ENCODE measurements at places on chromosomes 3 and 15.

DNA sequence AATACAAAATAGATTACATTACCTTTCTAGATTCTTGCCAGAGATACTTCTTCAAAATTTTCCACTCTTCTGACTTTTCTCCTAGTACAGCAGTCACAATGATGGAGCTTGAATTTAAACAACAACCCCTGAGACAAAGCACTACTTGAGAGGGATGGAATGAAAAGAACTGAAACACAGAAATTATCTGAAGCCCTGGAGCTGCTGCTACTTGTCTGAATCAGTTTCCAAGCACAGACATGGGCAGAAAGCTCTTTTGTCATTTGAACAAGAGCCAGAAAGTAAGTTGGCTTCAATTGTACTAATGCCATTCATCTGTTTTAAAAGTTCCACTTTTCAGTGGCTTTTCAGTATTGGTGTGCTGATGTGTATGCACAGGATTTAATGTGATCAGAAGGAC, 718.5 kb upstream of the ARPP21 start:
- no peak for DNase-seq

DNA sequence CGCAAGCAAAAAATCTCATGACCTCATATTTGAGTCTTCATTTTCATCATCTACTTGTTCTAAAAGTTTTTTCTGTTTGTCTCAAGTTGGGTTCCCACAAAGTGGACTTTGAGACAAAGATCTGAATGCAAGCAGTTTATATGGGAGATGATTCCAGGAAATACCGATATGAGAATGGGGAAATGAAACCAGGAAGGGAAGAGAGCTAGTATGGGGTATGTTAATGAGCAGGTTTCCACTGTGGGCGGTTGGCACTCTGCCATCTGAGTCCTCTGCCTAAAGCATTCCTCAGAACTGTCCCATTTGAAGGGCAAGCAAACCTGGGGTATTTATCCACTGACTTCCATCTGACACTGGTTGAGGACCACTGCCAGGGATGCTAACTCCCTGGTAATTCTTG, 8.8 kb downstream of the ADPRH start:
- DNase-seq: no peak

GRCh38 chr3:108528459-108529252, 18.3 kb upstream of the MYH15 start:
- no peak for DNase-seq

GRCh38 chr3:155110022-155110421, 29.9 kb downstream of the MME start:
- no peak for DNase-seq

DNA sequence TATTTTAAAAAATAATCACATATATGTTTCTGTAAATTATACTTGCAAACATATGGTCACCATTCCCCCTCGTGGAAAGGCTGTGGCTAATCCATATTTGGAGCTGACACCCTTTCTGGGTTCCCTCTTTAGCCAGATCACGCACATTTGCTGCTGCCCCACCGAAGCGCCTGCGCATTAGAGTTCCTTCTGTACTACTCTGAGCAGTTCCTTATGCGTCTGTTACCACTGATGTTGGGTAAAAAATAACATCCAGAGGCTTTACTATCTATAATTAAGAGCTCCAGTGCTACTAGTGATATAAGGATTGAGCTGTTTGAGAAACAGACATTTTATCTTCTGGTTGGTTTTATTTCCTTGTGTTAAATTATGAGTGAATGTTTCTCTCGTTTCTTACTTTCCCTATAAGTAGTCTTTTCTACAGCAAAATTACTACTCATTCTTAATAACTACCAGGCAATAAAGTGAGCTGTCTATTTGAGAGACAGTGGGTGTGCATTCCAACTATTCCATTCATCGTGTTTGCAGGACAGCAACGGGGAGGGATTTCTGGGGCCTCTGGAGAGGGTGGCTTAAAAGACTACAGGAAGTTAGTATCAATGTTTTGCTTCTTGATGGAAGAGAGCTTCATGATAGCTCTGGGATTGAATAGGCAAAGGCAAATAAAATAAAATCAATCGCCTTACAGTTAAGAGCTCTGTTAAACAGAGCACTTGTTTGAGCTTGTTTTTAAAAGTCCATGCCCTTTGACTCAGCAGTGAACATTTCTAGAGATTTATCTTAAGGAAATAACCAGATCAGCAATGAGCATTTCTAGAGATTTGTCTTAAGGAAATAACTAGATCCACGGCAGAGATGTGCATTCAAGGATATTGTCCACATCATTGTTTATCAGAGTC, 245.2 kb downstream of the CD47 start:
- DNase-seq: no peak

DNA sequence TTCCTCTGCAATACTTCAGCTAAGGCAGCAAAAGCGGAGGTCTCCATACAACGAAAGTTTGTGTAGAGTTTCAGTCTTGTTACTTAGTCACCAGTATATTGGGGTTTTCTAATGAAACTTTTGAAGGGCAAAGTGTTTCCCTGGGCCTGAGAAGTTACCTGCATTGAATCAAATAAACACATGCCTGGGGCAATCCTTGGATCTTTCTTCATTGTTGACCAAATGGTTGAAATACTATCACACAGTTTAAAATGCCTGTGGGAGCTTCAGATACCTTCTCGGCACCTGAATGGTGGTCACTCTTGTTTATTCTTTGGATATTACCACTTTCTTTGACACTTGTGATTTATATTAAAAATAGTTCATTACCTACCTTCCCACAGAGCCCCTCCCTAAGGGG, 988 bp upstream of the CHSY1 start:
- DNase-seq: no peak

DNA sequence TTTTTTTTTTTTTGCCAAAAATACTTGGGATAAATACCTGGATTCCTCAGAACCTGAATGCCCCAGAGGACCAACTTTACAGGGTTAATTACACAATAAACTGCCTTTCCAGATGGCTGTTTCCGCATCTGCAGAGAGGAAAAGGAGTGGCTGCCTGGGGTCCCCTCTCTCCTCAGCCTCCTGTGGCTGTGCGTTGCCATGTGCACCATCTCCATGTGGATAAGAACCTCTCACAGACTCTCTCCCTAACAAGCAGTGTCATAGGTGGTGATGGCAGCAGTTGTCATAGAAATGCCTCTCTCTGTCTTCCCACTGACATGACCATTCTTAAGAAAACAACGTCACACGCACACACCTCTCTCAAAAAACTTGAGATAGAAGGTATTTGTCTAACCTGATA, 179.4 kb downstream of the RPLP1 start:
- DNase-seq: no peak

GRCh38 chr3:183392186-183393034, 36.0 kb downstream of the MCF2L2 start:
- no peak for DNase-seq

- DNase-seq: no peak
These were observed 17.9 kb upstream of the ADIPOQ start for GRCh38 chr3:186824430-186825139.

- DNase-seq: peak; percentile 5
These were observed 815 bp downstream of the ULK4 start for GRCh38 chr3:41960826-41961750.

DNA sequence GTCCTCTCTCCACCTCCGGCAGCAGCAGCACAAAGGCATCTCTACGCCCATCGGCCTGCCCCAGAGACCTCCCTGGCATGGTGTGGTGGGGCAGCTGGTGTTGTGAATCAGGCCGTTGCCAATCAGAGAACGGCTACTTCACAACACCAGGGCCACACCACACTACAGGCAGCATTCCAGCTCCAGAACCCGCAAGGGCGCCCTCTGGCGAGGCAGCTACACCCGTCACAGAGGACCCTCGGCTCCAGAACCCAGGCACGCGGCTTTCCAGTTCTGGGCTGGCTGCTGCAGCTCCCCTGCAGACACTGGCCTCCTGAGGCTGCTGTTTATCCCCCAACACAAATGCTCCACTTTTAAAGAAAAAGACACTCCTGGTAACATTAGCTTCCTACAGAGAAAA, 127.5 kb upstream of the TOPAZ1 start:
- no peak for DNase-seq

DNA sequence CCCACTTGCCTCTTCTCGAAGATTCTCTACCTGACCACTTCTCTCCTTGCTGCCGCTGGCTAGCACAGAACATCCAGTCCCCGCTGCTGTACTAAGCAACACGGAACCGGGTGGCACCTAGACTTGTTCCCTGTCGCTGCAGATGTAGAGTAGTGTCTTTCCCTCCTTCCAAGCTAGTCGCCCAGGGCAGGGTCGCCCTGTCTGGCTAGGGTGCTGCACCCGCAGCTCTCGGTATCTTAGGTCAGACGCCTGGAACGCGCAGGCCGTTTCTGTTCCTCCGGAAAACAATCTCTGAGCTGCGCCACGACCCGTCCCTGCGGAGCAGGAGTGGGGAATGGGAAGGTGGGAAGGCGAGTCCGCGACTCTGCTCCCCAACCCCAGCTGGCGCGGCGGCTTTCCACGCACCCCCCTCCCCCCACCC, 758 bp upstream of the SNX33 start:
- no peak for DNase-seq

- no peak for DNase-seq
These were observed 391.0 kb upstream of the RORA start for GRCh38 chr15:61620151-61620550.

- no peak for DNase-seq
These were observed 721.2 kb downstream of the NAALADL2 start for GRCh38 chr3:175580318-175580717.

DNA sequence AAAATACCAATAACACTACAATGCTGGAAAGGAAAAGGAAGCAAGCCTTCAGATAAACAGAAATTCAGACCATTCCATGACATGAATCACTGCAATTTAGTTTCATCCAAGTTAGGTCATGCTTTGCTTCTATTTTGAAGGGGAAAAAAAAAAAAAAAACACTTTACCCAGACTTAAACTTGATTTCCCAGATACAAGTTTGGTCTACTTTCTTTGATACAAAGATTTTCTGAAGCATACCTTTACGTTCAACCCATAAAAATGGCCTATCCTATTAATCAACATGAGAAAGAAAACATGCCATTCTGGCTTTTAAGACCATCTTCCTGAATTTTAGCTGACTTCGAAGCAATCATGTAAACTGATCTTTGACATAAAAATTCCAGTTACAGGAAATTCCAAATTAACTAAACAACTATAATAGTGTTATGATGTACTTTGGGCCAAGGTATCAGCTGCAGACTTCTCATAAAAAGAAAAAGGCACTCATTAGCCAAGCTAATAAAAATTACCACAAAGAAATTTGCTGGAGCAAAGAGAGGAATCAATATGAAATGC, 12.6 kb downstream of the OSBPL10 start:
- no peak for DNase-seq

DNA sequence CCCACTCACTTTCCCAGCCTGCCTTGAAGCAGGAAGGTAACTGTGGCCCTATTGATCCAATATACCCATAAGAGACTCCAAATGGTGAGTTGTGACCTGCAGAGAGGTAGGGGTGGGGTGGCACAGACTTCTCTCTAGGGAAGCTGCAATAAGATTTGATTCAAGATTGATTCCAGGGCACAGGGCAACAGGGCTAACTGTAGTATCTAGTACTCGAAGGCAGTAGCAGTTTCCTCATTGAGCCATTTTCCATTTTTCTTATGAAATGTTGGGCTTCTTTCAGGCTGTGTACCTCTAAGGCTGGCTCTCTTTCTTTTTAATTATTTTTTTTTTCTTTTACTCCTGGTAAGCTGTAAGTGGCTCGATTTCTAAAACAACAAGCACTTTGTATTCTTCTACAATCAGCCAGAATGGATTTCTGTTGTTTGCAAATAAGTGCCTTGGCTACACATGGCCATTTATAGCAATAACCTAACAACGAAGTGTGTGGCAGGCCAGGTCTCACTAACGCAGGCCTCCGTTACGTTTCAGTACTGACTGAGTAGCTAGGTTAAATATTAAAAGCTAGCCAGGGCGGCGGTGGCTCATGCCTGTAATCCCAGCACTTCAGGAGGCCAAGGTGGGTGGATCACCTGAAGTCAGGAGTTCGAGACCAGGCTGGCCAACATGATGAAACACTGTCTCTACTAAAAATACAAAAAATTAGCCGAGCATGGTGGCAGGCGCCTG, 19.3 kb downstream of the CCDC12 start:
- DNase-seq: no peak

DNA sequence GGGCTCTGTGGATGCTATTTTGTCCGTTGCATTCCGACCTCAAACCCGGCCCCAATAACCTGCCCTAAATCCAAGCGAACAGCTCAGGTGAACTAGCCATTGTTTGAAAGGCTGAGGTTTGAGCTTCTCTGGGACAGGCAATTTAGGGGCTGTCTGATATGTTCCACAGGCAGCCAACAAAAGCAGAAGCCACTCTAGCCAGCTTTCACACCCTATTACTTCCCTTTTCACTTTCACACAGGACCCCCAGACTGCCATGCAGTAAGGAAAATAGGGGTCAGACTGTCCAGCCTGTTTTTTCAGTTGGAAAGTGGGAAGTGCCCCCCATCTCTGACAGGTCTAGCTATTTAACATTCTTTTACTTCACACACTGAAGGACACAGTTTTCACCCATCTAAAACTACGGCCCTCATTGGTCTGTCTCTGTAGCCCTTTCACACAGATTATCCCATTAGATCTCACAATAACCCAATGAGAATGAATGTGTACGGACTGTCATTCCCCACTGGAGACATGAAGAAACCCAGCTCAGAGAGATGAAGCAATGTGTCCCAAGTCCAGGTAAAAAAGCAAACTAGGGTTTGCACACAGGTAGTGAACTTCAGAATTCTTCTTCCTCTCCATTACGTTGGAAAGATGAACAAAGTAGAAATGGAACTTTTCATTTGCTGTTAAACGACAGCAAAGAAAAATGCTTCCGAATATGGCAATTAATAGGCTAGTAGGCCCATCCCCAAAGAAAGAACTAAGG, 1.9 kb downstream of the CCDC12 start:
- no peak for DNase-seq

DNA sequence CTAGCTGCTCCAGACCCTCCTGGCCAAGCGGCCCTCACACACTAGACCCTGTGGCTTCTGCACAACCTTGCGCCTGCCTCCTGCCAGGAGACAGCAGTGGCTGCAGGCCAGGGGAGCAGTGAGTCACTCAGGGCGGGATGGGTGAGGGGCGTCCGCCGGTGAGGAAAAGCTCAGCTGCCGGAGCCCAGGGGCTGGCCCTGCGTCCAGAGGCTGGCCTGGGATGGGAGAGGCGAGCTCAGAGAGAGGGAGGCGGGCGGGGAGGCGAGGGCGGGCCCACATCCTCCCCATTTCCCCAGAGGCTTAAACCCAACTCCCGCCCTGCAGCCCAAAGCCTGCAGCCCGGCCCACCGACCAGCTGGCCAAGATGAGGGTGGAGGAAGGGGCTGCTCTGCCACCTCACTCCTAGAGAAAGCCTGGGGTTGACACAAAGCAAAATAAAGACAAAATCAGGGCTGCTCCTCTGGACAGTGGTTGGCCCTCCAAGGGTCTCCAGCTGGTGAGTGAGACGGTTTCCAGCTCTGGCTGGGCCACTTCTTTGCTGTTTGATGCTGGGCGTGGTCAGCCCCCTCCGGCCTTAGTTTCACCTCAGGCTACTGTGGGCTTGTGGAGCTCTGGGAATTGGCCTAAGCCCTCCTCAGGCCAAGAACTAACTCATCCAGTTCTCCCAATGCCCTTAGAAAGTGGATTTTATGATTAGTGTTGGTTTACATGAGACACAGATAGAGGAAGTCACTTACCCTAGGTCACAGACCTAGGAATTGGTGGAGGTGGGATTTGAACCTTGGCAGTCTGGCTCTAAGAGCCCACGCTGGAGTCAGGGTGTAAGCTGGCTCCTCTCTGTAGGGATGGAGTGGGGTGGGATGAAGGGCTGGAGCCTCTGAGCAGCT, 50.6 kb downstream of the IQSEC1 start:
- no peak for DNase-seq

- no peak for DNase-seq
These were observed 91.3 kb downstream of the SHQ1 start for GRCh38 chr3:72756900-72757299.

GRCh38 chr3:133459400-133459799, 59.5 kb downstream of the BFSP2 start:
- DNase-seq: no peak

- DNase-seq: no peak
These were observed 1.6 kb downstream of the CALML4 start for GRCh38 chr15:68203486-68203885.
